ENCODE measurements at places on chromosomes 12 and 14.

- DNase-seq, result no peak
These were observed 8.9 kb upstream of the NAV3 start for GRCh38 chr12:77821699-77822203.

- no peak for DNase-seq
These were observed 55.5 kb downstream of the CALM1 start for GRCh38 chr14:90452366-90452765.

DNA sequence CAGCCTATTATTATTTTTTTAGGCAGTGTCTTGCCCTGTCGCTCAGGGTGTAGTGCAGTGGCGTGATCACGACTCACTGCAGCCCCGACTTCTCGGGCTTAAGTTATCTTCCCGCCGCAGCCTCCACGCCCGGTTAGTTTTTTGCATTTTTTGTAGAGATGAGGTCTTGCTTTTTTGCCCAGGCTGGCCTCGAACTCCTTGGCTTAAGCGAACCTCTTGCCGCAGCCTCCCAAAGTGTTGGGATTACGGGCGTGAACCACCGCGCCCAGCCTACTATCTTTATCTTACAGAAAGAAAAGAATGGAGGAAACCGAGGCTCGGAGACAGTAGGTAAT is 507 bp upstream of the PTPN11 start:
- DNase-seq, result no peak

- no peak for DNase-seq
These were observed 54.1 kb upstream of the GPR68 start for GRCh38 chr14:91298576-91298975.

DNA sequence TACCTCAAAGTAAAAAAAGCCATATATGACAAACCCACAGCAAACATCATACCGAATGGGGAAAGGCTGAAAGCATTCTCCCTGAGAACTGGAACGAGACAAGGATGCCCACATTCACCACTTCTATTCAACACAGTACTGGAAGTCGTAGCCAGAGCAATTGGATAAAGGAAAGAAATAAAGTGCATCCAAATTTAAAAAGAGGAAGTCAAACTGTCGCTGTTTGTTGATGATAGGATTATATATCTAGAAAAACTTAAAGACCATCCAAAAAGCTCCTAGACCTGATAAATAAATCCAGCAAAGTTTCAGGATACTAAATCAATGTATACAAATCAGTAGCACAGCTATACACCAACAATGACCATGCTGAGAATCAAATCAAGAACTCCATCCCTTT is 5.2 kb downstream of the NDUFA12 start:
- no peak for DNase-seq

DNA sequence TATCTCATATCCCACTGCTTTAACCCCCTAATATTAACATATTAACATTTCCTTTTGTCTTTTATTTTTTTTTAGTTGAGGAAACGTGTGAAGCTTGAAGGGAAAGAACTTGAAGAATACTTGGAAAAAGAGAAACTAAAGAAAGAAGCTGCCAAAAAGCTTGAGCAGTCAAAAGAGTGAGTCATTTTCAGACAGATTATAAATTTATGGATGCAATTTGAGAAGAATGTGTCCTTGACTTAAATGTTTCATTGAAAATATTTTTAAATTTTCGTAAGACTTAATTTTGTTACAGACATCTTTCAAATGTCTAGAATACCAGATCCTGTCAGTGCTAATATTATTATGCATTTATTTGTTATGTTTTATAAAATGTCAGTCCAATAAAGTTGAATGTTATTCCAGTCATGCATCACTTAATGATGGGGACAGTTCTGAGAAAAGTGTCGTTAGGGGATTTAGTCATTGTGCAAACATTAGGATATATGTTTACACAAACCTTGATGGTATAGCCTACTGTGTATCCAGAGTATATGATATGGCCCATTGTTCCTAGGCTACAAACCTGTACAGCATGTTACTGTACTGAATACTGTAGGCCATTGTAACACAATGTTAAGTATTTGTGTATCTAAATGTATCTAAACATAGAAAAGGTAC is 32.6 kb downstream of the CPSF2 start:
- no peak for DNase-seq

- no peak for DNase-seq
These were observed 221.8 kb upstream of the DCN start for GRCh38 chr12:91404441-91404840.

DNA sequence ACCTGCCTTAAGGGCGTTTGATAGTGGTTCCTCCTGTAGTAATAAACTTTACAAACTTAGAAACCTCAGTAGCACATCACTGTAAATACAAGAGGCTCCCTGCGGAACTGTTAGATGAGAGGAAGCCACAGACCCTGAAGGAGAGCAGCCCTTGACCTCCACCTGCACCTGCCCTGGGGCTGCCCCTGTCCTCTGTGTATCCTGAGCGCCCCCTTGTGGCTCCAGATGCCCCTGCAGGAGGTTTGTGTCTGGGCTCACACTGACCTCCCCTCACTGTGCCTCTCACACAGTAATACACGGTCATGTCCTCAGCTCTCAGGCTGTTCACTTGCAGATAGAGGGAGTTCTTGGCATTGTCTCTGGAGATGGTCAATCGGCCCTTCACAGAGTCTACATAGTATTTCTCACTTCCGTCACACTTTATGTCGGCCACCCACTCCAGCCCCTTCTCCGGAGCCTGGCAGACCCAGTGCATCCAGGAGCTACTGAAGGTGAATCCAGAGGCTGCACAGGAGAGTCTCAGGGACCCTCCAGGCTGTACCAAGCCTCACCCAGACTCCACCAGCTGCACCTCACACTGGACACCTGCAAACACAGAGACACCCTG is 1059.8 kb downstream of the TMEM121 start:
- peak; percentile 25 for DNase-seq

- no peak for DNase-seq
These were observed 28.9 kb downstream of the ABCC9 start for GRCh38 chr12:21912318-21912717.

GRCh38 chr12:53613821-53614220 is 12.4 kb downstream of the ATF7 start:
- DNase-seq, result no peak

DNA sequence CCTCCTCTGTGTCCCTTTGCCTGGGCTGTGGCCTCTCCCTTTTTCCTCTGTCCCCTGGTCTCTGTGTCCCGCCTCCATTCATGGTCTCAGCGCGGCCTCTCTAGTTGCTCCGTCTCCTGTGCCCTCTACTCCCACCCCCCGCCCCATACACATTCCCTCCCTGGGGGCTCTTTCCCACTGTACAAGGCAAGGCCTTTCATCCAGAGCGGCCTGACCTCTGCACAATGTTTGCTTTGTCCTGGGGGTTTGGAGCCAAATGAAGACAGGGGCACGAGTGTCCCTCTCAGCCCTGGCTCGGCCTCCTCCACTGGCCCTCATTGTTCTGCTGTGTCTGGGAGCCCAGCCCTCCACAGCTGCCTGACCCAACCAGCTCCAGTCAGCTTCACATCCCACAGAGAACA is 678.6 kb downstream of the BCL11B start:
- no peak for DNase-seq

DNA sequence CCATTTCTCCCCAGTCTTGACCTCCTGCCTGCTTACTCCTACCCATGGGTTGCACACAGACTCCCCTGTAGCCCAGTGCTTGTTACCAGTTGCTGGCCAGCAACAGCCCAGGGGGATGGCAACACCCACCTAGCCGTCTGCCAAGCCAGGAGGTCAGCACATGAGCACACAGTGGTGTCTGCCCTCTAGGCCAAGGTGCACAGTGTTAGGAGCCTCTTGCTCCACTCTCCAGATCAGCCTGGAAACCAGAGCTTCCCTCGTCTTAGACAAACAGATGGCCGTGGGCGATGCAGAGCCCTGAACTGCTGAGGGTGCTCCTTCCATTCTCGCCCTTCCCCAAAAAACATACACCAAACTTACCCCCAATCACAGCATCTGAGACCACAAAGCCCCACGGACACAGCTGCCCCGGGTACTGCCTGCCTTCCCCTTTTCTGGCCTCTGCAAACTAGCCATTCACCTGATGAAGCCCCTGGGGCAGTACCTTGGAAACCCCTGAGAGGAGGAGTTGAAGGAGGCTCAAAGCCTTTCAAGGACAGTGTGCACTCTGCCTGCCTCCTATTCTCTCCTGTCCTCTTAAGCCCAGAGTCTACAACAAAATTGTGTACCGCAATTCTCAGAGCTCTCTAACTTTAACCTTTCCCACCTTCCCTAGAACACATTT is 1.0 kb upstream of the GPD1 start:
- DNase-seq, result no peak
